Activated CD4-positive, alpha-beta T cell treated with anti-CD3 and anti-CD28 coated beads, Interleukin-2, amount 50 U/mL, for 16 hours (primary cell): ENCODE measurements at places on chromosomes 1 and 21.

- DNase-seq: peak; percentile 35
Observed at GRCh38 chr1:12069623-12070244, 6.6 kb downstream of the TNFRSF8 start.

DNA sequence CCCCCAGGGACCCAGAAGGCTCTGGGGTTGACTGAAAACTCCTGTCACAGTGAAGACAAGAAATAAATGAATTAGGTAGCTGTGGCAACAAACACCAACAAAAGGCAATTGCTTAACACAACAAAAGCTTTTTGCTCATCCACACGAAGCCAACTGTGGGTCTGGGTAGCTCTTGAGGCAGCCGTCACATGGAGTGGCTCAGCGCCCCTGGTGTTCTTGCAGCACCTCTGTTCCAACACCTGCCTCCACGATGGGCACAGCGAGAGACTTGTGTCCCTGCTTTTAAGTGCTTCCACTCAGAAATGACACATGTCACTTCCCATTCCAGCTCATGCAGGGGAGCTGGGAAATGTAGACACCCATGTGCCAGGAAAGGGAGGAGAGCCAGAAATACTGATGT, 364.5 kb upstream of the DUSP10 start:
- DNase-seq: no peak

- DNase-seq: no peak
Observed at GRCh38 chr1:109061183-109061582, 14.6 kb downstream of the TAF13 start.

- DNase-seq: no peak
Observed at GRCh38 chr1:240029418-240029817, 62.3 kb upstream of the FMN2 start.

- no peak for DNase-seq
Observed at GRCh38 chr1:103435443-103435842, 90.1 kb upstream of the RNPC3 start.

GRCh38 chr1:97680470-97680869, 240.4 kb downstream of the DPYD start:
- DNase-seq: no peak

- DNase-seq: peak; percentile 14
Observed at GRCh38 chr1:223364685-223365382, 858 bp upstream of the SUSD4 start.

GRCh38 chr1:235102993-235103411, 25.6 kb downstream of the TOMM20 start:
- DNase-seq: no peak

DNA sequence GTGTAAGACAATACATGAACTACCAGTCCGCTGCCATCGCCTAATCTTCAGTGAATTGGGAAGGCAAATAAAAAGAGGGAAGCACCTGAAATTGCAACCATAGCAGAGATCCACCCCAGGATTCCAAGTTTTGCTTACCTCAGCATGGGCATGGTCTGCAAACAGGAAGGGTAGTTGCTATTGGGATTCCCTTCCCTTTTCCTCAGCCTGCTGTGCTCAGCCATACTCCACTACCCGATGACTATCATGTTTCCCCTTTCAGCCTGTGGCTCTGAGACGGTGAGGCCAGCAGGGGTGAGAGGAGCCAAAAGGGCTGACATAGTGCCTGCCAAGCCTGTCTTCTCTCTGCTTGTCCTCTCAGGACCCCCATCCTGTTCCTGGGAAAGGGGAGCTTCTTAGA, 64.2 kb downstream of the GPR137B start:
- no peak for DNase-seq

DNA sequence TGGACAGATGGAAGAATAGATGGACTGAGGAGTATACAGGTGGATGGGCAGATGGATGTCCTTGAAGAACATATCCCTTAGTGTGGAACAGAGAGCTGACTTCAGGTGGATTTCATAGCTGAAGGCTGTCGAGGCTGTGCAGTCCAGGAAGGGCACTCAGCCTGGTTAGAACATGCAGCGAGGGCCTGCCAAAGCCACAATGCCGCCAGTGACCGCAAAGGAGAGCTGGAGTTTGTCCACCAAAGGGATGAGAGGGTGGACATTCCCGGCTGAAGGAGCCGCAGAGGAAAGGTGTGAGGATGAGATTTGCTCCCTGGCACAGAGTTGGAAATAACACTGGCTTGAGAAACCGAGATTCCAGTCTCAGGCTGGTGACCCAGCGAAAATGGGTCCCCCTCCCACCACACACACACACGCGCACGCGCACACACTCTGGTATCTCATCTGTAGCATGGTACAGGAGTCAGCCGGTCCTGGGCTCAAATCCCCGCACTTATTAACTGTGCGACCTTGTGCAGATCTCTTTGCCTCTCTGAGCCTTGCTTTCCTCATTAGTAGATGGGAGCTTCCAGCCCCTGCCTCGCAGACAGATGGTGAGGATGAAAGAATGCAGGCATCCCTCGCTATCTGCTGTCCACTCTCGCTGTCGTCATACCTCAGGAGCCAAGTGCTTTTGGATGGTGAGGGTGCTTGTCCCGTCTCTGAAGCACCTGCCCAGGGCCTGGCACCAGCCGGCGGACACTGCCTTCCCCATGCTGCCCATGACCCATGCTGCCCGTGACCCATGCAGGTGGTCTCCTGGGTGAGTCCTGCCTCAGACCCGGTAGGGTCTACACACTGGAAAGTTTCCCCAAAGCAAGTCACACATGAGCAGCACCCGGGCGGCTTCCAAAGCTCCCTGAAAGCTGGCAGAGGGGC, 26.8 kb upstream of the EFHD2 start:
- DNase-seq: no peak

- no peak for DNase-seq
Observed at GRCh38 chr1:146051452-146051851, 29.9 kb upstream of the HJV start.

DNA sequence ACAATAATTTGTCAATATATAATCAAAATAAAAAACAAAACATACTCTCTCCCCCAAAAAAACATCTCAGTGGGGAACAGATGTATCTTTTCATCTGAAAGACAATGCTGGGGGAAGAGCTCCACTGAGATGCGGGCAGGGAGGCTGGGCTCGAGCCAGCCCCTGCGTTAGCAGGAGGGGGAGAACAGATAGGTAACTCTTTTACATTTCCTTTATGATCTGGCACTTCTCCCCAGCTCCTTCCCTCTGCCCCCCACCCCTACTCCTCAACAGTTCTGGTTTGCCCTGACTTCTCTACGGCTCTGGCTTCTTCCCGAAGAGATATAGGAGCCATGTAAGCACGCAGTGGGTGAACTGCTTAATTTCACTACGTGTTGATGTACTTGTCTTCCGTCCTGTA, 12.4 kb downstream of the LEPR start:
- DNase-seq: no peak

- no peak for DNase-seq
Observed at GRCh38 chr21:26194326-26194725, 23.8 kb upstream of the APP start.

DNA sequence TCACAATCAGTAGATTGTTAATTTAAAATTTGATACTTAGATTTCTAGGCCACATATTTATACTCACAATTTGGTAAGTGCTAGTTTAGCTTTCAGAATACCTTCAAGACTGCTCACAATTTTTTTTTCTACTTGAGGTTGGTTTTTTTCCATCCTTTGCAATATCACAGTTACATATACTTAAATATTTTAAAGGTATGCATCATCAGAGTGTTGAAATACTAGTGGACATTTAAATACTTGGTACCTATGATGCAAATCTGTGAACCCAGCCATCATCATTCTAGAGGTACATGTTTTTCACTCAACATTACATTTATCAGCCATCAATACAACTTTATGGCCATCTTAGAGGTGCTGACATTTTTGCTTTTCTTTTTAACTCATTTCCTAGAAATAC, 6.2 kb upstream of the LRRC40 start:
- no peak for DNase-seq

- DNase-seq: no peak
Observed at GRCh38 chr1:246160905-246161304, 346.2 kb downstream of the SMYD3 start.

- DNase-seq: no peak
Observed at GRCh38 chr1:65998763-65999583, 206.3 kb downstream of the PDE4B start.
